ENCODE measurements at places on chromosomes 1 and 21.

GRCh38 chr21:41943851-41944250 is 10.0 kb downstream of the C2CD2 start:
- no peak for DNase-seq

DNA sequence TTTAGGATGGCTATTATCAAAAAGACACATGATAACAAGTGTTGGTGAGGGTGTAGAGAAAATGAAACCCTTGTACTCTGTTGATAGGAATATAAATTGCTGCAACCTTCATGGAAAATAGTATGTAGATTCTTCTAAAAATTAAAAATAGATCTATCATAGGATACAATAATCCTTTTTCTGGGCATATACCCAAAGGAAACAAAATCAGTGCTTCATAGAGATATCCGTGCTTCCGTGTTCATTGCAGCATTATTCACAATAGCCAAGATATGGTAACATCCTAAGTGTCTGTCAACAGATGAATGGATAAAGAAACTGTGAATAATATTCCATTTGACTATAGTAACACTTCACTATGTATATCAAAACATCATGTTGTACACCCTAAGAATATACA is 106.7 kb downstream of the MIS18A start:
- DNase-seq, result no peak

DNA sequence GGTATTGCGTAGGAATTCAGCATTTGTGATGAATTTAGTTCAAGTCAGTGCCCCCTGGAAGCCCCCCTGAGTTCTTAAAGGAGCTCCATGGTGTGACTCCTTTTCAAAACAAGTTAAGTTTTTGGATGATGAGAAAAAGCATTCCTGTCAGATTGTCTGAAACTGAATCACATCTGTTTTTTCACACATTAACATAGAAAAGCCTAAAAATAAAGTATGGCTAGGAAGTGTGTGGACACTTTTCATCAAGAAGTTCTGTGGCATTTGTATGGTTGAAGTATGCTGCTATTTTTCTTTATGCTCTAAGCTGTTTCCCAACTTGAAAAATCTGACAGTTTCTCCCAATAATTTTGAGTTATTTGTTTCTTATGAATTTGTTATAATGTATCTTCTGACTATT is 33.7 kb downstream of the PRDM2 start:
- no peak for DNase-seq

- DNase-seq, result no peak
These were observed 38.7 kb downstream of the ETNK2 start for GRCh38 chr1:204112876-204113730.

DNA sequence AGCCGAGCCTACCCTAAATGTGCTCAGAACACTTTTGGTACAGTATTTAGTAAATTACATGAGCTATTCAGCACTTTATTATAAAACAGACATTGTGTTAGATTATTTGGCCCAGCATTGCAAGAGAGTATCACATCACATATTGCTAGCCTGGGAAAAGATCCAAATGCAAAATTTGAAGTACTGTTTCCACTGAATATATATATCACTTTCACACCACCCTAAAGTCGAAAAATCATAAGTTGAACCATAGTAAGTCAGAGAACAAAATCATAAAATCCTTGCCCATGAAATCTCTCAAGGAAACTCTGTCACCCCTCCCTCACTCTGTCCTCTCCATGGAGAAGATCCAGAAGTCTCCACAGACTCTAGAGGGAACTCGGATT is 33.1 kb downstream of the RGS8 start:
- DNase-seq, result no peak

GRCh38 chr21:42784276-42784675 is 95.1 kb downstream of the WDR4 start:
- no peak for DNase-seq

DNA sequence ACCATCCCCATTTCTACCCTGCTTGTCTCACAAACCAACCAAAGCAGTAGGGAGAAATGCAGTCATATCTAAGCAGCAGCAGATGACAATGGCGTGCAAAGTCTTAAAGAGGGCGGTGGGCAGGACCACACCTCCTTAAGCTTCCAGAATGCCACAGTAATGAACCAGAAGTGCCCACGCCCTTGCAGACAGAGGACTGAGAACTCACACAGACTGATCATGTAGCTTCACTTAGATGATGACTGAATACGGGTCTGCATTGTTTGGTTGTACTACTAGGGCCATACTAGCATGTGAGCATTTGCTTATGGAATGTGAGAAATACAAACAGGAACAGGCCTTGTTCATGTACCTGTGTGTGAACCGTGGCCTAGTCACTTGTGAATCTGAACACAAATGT is 246.0 kb downstream of the RPS6KC1 start:
- no peak for DNase-seq

DNA sequence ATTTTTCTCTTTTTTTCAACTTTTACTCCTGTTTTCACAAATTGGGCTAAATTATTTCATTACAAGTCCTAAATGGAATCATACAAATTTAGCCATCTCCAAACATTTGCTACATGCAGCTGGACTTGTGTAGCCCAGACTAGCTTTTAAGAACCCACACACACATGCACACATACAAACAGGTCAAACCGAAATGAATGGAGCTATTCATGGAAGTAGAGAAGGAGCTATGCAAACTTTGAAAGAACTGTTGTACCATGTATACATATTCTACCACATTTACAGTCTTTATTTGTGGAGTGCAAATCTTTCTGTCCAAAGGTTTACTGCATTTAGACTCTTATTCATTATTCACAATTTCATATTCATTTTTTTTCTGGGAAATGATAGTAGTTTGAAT is 189.1 kb upstream of the RNPC3 start:
- no peak for DNase-seq

- DNase-seq, result no peak
These were observed 54.3 kb downstream of the MORN1 start for GRCh38 chr1:2337081-2337480.

DNA sequence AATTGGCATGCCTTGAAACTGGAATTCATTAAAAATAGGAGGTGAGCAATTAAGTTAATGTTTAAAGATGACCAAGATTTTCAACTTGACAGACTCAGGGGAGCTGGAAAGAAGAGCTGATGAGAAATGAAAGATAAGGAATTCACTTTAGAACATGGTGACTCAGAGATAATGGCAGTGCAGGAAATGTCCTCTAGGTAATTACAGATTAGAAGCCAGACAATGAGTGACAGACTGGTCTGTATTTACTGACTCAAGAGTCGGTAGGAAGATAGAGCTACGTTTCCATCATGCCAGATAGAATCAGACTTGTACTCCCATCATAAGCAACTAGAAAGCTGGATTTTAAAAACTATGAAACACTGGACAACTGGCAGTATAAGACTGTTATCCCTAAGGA is 151.6 kb downstream of the AJAP1 start:
- no peak for DNase-seq

GRCh38 chr1:173627269-173627668 is 7.9 kb upstream of the TEX50 start:
- no peak for DNase-seq

DNA sequence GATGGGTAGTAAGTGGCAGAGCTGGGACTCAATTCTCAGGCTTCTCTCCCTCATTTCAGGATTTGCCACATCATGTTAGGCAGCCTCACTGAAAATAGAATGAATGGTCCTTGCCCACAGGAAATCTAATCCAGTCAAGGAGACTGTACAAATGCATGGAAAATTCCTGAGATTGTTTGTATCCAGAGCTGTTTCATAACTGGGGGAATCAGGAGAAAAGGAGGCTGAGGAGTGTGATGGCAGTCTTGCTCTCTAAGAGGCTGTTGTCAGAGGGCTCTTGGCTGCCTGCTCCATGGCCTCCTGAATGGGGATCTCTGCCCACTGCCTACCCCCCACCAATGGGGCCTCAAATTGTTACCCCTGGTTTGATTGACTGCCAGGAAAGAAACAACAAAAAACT is 141.9 kb upstream of the TNR start:
- no peak for DNase-seq

DNA sequence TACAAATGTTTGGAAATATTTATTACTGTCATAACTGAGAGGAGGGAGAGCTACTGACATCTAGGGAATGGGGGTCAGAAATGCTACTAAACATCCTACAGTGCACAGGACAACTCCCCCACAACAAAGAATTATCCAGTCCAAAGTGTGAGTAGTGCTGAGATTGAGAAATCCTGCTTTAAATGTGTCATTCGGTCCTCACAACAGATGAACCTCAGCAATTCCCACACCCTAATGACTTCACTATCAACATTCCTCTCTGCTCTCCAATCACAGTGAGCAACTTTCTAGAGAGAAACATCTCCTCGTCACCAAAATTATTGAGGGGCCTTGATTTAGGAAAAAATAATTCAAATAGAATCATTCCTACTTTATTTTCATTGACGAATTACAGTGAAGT is 18.0 kb downstream of the OMA1 start:
- no peak for DNase-seq

- no peak for DNase-seq
These were observed 64.8 kb upstream of the BACH1 start for GRCh38 chr21:29233611-29234540.

- DNase-seq, result no peak
These were observed 174.2 kb downstream of the PTPRU start for GRCh38 chr1:29410476-29410875.

DNA sequence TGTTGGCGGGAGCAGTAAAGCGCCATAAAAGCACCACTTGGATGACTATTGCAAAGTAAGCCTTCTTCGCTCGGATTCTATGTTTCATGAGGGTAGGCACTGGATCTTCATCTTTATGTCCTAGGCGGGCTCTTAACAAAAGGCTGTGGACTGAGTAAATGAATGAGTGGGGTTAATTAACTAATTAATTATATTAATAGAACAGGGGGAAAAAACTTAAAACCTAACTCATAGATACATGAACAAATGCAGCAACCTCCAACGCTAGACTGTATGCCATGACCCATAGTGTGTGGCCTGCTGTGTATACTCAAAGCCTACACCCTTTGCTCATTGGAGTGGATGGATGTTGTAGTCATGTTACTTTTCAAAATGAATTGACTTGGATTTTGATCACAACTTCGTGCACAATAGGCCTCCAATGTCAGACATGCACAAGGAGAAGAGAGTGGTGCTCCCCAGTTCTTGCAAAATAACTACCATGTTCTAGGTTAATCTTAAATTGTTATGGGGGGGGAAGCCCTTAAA is 417 bp upstream of the GFI1 start:
- DNase-seq, result no peak

DNA sequence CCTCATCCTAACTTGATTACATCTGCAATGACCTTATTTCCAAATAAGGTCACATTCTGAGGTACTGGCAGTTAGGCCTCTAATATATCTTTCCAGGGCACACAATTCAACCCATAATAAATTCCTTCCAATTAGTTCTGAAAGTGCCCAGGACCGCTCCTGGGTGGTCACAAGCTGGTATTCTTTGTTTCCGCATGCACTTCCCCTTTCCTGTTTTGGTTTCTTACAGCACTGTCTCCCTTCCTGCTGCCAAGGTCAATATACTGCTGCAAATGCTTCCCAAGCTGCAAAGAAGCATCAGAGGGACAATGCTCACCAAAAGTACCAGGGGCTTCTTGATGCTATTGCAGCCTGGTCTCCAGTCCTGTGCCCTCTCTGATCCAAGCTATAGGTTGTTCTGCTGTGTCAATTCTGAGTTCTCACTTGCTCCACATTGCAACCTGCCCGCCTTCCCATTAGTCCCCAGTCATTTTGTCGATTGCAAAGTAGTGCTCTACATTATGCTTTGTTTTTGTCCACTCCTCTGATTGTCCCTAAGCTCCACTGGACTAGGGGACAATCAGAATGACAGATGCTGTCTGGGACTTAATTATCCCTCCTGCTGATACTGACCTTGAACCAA is 13.9 kb upstream of the XPR1 start:
- no peak for DNase-seq

- no peak for DNase-seq
These were observed 2.7 kb upstream of the CAPN2 start for GRCh38 chr1:223709598-223709997.

DNA sequence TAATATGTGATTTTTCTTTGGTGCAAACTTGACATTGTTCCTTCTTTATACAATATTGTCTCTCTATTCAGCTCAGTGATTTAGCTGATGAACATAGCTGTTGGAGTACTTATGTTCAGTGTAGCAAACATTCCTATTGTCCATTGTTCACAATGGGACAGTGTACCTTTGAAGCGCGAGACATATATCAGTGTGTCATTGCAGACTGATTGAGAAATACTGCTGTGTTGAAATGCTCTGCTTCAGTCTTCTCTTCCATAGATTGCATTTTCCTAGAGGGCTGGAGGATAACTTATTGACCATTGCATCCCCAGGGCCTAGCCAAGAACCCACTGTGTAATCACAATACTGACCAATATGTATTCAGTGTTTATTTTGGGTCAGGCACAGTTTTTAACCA is 46.5 kb downstream of the HLX start:
- DNase-seq, result no peak

All from T-helper 17 cell (primary cell).